ENCODE measurements at places on chromosomes 1 and 21.

DNA sequence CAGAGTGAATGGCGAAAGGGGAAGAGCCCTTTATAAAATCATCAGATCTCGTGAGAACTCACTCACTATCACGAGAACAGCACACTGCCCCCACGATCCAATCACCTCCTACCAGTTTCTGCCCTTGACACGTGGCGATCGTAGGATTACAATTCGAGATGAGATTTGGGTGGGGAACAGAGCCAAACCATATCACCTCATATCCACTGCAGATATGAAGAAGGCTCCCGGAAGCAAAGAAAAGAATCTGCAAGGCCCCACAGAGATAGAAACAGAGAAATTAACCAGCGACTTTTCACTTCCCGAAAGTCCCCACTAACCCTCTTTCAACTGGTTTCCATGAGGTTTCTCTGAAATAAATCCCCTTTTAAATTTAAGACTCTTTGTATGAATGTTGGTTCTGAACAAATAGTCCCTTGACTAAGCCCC, 86.2 kb upstream of the IRF2BP2 start:
- no peak for DNase-seq

- DNase-seq, result peak; percentile 45
These were observed 38.6 kb downstream of the UBE2G2 start for GRCh38 chr21:44763050-44763378.

- DNase-seq, result no peak
These were observed 7.1 kb upstream of the DDI2 start for GRCh38 chr1:15610167-15610566.

DNA sequence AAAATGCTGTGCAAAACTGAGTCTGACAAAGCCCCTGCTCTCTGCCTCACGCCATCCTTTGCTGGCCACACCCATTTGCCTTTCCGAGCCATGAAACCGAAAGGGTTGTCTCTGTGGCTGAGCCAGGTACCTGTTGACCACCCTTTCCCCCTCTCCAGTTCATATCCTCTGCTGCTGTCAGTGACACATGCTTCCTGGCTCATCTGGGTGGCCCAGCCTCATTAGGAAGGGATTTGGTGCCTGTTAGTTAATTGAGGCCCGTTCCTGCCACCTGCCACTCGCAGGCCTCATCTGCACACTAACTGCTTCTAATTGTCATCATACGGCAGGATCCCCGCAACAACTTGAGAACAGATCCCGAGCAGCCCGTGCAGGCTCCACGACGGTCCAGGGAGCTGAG, 79.2 kb downstream of the OLIG1 start:
- no peak for DNase-seq

GRCh38 chr1:183655562-183656075, 2.5 kb upstream of the APOBEC4 start:
- no peak for DNase-seq

DNA sequence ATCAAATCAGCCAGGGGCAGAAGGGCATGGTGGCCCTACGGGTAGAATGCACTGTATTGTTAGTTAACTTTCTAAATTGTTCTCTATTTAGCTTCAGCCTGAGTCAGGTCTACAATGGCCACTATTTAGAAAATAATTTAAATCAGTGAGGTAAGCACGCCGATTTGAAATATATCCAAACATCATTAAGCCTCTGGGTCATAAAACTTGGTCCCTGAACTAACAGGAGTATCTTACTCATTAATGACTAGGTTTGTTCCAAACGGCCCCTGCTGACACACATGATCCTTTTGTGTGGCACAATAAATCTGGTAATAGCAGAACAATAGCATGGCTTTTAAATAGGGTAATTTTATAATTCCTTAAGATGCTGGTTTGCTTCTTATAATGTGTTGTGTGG, 48.4 kb downstream of the STX6 start:
- no peak for DNase-seq

DNA sequence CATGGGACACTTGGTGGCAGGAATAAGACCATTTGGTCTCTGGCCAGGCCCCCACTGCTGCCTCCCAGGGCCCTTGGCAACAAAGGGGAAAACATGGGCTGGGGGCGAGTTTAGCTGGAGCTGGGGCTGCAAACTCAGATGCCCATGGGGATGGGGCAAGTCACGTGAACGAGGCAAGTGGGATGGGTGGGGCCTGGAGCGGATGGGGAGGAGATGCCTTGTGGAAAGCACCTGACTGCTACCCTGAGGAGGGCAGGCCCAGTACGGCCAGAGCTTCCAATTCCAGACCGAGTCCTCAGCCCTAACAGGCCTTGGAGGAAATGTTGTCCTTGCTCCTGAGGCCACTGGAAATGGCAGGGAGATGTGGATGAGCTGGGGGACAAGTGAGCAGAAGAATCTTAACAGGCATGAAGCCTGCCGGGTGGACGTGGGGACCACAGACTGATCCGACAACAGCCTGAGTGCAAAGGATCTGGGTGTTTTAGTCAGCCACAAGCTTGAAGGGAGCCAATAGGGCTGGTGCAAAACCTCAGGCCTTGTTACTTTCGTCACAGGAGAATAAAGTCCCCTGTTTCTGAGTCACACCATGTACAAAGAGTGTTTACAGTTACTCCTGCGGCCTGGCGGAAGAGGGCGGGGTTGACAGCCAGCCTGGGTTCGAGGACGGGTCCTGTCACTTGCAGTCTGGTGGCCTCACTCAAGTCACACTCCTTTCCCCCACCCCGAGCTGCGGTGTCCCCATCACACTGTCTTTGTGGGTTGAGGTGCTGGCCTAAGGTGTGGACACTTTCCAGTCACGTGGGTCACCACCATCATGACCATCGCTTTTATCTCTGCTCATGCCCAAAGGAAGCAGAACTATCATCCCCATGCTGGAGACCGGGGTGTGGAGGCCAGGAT, 19.1 kb downstream of the RUNX3 start:
- no peak for DNase-seq

GRCh38 chr1:48115835-48116234, 106.7 kb upstream of the SLC5A9 start:
- no peak for DNase-seq

GRCh38 chr1:55138823-55139222, 76.3 kb downstream of the USP24 start:
- no peak for DNase-seq

DNA sequence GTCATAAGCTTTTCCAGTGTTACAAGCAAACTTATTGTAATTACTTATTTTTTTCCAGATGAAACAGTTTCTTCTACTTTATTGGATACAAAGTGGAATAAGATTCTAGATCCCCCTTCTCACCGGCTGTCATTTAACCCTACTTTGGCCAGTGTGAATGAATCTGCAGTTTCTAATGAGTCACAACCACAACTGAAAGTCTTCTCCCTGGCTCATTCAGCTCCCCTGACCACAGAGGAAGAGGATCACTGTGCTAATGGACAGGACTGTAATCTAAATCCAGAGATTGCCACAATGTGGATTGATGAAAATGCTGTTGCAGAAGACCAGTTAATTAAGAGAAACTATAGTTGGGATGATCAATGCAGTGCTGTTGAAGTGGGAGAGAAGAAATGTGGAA, 95.5 kb downstream of the ZFYVE9 start:
- no peak for DNase-seq

DNA sequence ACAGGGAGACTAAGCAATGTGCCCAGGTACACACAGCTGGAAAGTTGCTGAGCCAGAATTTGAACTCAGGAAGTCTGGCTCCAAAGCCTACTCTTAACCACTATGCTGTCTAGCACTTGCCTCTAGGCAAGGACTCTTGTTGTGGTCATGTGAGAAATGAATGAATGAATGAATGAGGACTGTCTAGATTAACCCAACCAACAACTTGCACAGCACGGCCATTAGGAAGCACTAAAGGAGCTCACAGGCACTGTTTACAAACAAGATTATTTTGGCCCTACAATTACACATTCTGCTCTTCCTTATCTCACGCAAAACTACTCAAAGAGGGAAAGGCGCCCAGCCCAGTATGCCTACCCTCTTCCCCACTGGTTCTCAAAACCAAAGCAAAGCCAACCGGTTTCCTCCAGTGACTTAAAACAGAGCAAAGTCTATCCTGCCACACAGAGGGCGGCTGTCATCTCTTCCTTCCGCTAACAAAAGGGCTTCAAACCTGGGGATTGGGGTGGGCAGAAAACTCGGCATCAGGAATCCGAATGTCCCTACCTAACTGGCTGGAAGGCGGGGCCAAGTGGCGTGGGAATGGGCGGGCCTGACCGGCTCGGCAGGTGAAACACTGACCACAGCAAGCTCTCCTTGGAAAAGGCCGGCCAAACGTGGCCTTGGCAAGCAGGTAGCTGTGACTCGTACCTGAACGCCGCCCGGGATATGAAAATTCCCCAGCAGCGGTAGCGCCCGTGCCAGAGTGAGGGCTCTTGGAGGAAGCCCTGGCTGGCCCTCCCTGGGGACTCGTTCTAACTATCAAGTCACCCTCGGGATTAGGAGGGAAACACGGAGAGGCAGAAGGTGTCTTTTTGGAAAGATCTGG, 948 bp downstream of the STK40 start:
- DNase-seq, result no peak

GRCh38 chr1:12184008-12184681, 17.4 kb downstream of the TNFRSF1B start:
- DNase-seq, result no peak

GRCh38 chr1:101025283-101025656, 314 bp downstream of the DPH5 start:
- no peak for DNase-seq

GRCh38 chr1:60035921-60036320, 37.6 kb downstream of the C1orf87 start:
- no peak for DNase-seq

DNA sequence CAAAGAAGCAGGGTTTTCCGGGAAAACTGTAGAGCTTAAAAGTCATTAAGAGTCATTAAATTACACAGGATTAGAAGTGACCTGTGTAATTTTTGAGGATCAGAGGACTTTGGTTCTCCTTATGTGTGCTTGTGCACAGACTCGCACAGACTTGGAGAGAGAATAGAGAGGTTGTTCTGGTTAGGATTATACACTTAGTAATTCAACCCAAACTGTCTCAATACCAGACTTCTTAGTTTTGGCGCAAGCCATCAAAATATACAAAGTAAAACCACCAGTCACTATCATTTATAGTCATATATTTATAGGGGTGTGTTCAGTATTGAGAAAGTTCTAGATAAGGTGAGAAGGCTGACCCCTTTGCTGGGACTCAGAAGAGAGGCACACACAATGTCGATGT, 112.3 kb downstream of the HLX start:
- DNase-seq, result no peak

GRCh38 chr1:210937846-210938245, 196.1 kb downstream of the KCNH1 start:
- DNase-seq, result no peak

DNA sequence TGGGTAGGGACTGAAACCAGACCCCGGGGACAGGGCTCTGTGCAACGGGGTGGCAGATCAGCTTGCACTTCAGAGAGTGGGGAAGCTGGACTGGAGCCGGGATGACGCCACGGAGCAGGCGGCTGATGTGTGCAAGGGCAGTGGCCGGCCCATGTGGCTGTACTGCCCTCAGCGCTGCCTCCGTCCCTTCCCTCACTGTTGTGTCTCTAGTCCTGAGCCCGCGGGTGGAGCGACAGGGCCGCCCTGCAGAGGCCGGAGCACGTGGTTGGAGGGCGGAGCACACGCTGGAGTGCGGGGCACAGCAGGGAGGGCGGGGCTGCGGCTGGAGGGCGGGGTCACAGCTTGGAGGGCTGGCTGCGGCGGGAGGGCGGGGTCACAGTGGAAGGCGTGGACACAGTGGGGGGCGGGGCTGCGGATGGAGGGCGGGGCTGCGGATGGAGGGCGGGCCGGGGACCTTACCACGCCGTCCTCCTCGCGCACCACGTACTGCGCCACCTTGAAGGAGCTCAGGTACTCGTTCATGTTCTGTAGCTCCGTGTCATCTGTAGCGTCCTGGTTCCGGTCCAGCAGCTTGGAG, 52.4 kb downstream of the CHD5 start:
- DNase-seq, result no peak

- no peak for DNase-seq
These were observed 38.8 kb upstream of the RGS8 start for GRCh38 chr1:182723200-182723599.

DNA sequence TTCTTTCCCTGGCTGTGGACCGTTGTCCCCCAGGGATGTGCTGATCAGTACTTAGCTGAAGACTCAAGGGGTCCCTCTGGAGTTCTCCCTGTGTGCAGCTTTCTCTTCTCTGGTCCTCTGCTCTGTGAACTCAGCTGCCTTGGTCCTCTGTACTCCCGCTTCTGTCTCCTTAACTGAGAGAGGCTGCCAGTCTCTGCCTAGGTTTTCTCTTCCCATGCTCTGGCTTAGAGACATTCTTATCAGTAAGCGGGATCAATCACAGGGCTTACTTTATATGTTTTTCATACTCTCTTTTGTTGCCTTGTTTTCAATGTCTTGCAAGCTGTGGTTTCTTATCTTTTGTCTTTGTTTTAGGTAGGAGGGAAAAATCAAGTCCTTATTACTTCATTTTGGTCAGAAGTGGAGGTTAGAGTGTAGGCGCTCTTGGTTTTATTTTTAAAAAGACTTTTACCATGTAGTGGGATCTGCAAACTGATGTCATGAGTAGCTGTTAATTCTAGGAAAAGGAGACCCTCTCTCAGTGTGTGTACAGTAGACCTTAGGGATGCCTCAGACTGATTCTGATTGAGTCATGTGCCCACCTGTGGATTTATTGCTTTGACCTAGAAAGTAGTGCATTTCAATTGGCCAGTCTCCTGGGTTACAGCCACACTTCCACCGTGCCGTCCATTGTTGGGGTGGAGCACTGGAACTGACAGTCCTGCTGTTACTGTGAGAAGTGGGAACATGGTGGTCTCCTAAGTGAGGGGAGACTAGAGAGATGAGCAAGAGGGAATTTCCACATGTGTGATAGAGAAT, 46.6 kb downstream of the TTC3 start:
- no peak for DNase-seq

GRCh38 chr1:117392771-117393170, 25.5 kb downstream of the MAN1A2 start:
- DNase-seq, result no peak

GRCh38 chr21:38503583-38503982, 5.3 kb upstream of the ERG start:
- no peak for DNase-seq
